ENCODE measurements at places on chromosomes 1 and 21.

DNA sequence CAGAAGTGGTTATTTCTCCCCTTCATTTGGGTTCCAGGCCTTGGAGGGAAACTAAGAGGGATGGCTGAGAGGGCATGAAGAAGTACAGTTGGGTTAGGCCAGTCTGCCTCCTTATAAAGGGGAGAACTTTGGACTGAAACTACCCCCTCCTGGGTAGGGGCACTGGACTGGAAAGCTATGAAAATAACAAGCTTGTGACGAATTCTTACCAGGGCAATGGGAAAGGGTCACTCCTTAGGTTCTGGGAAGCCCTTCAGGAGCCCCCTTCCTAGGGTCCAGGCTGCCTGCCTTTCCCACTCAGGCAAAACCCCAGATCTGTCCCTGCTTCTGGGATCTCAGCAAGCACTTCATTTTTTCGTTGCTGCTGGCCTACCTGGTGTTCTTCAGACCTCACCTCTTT is 9.8 kb upstream of the P3R3URF start:
- DNase-seq: no peak

- no peak for DNase-seq
Observed at GRCh38 chr1:13593511-13594131, 10.0 kb downstream of the PDPN start.

DNA sequence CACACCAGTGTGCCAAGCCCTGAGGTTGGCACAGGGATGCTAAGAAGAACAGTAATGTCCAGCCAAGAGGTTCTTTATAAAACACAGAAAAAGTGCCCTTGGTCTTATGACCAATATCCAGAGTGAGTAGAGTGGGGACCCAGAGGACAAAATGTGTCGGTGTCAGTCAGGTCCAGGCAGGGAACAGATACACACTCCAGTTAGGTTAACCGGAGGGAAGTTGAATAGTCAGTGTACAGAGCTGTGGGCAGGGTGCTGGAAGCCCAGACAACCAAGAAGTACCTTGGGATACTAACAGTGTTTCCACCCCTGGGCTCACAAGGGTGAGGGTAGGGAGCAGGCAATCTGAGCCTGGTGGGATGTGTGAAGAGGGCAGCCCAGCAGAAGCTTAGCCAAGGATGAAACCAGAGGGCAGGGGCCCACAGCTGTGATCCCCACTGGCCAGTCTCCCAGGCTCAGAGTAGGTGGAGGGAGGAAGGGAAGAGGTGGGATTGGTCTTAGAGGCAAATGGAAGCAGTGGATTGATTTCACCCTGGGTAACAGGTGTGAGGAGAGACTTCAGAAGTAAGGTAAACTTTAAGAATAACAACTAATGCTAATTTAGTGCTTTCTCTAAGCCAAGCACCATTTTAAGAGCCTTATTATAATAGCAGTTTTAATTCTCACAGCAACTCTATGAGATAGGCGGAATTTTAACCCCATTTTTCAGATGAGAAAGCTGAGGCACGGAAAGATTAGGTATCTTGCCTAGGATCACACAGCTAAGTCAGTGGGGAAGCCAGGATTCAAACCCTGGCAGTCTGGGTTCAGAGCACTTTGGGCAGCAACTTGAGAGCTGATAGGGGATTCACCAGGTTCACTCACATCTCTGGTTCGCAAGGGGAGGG is 143.4 kb upstream of the HOOK1 start:
- no peak for DNase-seq

DNA sequence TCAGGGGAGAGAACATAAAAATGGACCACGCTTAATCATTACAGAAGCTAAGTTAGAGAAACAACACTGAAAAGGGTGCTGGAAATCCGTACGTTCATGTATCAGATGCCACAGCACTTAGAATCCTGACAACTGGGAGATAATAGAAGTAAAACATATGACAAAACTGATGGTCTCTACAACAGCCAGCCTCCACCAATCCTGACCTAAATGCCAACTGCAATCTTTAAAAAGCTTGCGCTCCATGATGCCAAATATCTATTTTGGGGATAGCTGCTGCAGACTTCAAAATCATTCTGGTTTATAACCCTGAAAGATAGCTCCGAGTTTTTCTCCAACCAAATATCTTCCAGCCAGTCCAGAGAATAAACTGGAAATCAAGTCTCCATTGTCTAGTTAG is 178.3 kb downstream of the RERE start:
- no peak for DNase-seq

DNA sequence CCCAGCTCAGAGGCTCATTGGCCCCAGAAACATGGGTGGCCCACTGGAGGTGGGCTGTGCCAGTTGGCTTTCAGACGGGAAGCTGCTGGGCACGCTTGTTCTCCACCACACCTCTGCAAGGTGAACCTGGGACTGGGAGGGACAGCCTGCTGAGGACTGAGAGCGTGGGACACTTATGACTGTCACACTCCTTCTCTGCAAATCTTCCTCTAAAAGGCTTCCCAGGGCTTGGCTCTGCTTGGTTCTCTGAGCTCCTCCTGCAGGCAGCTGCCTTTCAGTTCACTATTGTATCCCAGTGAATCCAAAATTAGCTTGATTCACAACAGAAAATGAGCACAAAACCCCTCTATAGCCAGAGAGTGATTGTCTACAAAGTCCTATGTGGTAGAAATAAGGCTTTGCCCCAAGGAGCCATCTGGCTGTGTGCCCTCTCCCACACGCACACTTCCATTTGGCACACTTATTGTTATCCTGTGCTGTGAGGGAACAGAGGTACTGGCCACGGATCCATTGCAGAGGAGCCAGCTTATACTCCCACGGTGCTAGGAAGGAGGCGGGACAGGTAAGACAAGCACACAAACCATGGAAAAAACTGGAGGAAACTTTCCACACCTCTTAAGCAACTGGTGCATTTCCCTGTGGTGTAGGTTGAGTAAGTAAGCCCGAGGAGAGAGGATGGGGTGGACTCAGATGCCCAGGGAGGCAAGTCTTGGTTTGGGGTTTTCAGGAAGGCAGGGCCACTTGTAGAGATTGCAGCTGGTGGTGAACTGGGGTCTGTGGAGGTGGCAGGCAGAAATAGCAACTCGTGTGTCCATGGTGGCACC is 18.9 kb upstream of the BTG2 start:
- no peak for DNase-seq
